ENCODE measurements at places on chromosomes 1 and 21. TPM values are rescaled to one million over a fixed set of nuclear protein-coding genes. Genes with fewer than 3 reads are reported as not detected.

DNA sequence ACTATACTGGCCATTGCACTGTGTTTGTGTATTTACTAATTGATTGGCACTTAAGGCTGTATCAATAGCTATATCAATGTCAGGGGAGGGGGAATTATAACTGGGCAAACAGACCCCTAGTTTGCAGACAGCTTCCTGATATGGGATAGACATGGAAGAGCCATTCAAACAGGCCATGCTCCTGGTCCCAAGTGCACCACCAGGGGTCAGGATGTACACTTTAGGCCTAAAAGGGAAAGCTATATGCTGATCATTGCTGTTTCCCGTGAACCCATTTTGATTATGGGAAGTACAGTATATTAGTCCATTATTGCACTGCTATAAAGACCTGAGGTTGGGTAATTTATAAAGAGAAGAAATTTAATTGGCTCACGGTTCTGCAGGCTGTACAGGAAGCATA is 124.9 kb upstream of the BACE2 start:
- no peaks in the 10 kb centered on the region for H3K4me1 ChIP-seq
- H3K27me3 ChIP-seq, result no peaks in the 10 kb centered on the region
- DNase-seq, result no peak
- H3K4me3 ChIP-seq, result no peak overlapping the region
- H3K36me3 ChIP-seq, result no peaks in the 10 kb centered on the region
- no peak overlapping the region for H3K27ac ChIP-seq

Gene FAM43B
- total RNA-seq, result not detected

Gene HENMT1
- 1.6 TPM for total RNA-seq

DNA sequence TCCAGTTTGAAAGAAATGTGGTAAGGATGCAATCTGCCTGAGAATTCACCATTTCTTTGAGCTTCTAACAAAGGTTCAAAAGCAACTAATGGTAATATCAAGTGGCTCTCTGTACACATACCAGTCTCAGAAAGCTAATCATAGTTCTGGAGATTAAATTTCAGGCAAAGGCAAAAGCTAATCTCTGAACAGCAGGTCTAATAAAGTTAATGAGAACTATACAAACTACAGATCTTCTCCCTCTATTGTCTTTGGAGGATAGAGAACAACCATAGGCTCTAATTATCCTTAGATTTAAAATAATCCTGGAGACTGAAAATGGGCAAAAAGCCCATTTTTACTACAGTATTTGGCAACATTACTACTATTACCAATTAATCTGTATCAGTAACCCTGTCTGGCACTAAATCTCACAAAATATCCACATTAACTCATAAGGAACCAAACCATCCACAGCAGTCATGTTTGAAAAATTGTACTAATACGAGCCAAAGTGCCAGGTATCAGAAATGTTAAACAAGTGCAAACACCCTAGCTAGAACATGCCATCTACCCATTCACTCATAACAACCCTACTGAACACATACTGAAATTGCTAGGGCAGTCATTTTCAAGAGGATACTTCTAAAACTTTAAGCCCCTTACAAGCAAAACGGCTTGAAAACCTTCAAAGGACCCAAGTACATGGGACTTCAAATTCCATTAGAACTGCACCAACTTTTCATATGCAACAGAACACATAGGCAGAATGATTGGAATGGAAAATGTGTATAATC is 4.8 kb downstream of the DIPK1A start:
- peaks cover 5% of the 10 kb centered on the region for H3K4me1 ChIP-seq
- no peaks in the 10 kb centered on the region for H3K27me3 ChIP-seq
- H3K36me3 ChIP-seq, result no peaks in the 10 kb centered on the region
- peak overlapping the region; percentile 16 for H3K27ac ChIP-seq
- no peak for DNase-seq

DNA sequence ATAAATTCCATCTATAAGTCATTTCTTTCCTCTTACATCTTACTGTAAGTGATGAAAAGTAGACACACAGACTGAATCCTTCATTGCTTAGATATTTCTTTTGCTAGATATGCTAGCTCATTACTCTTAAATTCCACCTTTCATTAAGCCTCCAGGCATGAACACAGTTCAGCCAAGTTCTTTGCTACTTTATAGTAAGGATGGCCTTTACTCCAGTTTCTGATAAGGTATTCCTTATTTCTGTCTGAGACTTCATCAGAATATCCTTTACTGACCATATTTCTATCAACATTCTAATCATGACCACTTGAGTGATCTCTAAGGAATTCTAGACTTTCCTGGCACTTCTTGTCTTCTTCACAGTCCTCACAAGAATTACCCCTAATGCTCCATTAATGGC is 191.7 kb upstream of the KCTD3 start:
- no peak overlapping the region for H3K4me3 ChIP-seq
- H3K36me3 ChIP-seq, result no peaks in the 10 kb centered on the region
- no peaks in the 10 kb centered on the region for H3K4me1 ChIP-seq
- no peak for DNase-seq
- no peaks in the 10 kb centered on the region for H3K27me3 ChIP-seq
- no peak overlapping the region for H3K27ac ChIP-seq

GRCh38 chr1:221310180-221310579 is 430.9 kb downstream of the HLX start:
- H3K4me1 ChIP-seq, result peaks cover 3% of the 10 kb centered on the region
- H3K4me3 ChIP-seq, result no peak overlapping the region
- DNase-seq, result no peak
- no peaks in the 10 kb centered on the region for H3K27me3 ChIP-seq
- H3K36me3 ChIP-seq, result no peaks in the 10 kb centered on the region

DNA sequence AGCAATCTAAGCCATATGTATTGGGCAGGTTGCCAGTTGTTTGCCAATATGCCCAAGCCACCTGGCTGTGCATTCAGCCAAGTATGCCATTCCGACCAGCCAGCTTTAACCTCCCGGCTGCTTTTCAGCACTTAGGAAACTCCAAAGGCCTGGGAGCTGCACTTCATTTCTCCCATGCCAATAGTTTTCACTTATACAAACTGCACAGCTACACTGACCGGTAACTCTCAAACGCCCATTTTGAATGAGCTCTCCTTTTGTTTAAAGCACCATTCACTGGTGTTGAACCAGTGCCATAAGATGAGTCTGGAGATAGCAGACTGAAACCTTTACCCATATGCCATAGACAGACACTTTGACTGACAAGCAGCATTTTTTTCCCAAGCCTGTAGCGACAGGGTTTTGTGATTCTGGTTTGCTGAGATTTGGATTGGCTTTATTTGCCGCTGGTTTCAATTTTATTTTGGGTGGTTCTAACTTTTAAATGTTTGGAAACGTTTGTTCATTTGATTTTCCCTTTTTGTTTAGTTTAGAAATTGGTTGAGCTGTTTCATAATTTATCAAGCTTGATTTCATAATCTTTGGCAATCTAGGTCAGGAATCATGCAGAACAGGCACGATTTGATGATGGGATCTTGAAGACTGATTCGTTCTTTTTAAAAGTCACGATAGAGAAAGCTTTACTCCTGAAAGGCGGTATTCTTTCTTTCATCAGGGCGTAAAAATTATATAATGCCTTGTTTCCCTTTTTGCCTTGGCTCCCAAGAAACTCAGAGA is 144.6 kb downstream of the NFIA start:
- peak overlapping the region; percentile 62 for H3K27ac ChIP-seq
- no peak for DNase-seq
- H3K4me3 ChIP-seq, result peak overlapping the region; percentile 45
- no peaks in the 10 kb centered on the region for H3K36me3 ChIP-seq
- H3K27me3 ChIP-seq, result no peaks in the 10 kb centered on the region

DNA sequence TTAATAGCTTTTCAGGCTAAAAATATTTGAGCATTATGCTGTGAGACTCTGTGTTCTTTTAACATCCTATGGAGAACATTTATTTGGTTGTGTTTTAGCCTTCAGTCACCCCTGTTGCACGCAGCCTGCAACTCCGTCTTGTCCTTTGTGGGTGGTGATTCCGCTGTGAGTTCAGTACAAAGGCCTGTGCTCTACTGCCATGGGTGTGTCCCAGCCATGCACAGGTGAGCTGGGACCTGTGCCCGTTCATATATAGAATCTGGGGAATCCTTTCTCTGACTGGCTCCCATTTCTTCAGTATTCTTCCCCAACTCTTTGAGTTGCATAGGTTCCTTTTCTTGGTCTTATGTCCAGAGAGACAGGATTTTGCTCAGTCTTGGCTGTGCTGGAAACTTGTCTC is 61.4 kb downstream of the ACTL8 start:
- H3K27me3 ChIP-seq, result no peaks in the 10 kb centered on the region
- no peaks in the 10 kb centered on the region for H3K36me3 ChIP-seq
- no peak overlapping the region for H3K27ac ChIP-seq
- H3K4me3 ChIP-seq, result no peak overlapping the region
- H3K4me1 ChIP-seq, result no peaks in the 10 kb centered on the region

Gene TAS1R3
- 0.30 TPM for total RNA-seq

Gene PRR9
- total RNA-seq, result not detected

DNA sequence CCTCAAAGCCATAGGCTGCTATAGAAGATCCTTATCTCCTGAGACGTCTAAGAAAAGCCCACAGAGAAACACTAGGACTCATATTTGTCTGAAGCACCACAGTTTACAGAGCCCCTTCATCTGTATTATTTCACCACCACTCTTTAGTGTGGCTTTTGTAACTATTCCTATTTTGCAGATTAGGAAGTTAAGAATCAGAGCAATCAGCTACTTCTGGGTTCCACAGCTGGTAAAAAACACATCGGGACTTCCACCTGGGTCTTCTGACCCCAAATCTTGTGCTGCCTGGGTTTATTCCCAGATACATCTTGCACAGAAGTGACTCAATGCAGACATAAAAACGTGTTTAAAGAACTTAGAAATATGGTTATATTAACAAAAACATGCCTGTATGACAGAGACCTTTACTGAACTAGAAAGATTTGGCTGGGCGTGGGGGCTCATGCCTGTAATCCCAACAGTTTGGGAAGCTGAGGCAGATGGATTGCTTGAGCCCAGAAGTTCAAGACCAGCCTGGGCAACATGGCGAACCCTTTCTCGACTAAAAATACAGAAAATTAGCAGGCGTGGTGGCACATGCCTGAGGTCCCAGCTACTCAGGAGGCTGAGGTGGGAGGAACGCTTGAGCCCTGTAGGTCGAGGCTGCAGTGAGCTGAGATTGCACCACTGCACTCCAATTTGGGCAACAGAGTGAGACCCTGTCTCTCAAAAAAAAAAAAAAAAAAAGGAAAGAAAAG is 40.9 kb downstream of the ELK4 start:
- no peak for DNase-seq
- peaks cover 9% of the 10 kb centered on the region for H3K4me1 ChIP-seq
- H3K27me3 ChIP-seq, result no peaks in the 10 kb centered on the region
- no peaks in the 10 kb centered on the region for H3K36me3 ChIP-seq
- H3K27ac ChIP-seq, result no peak overlapping the region
- no peak overlapping the region for H3K4me3 ChIP-seq

Gene ELF3
- 432 TPM for total RNA-seq
